ENCODE measurements at places on chromosomes 1 and 21.
A peak's percentile ranks its signal among the peaks of the same experiment; 100 is the strongest.

DNA sequence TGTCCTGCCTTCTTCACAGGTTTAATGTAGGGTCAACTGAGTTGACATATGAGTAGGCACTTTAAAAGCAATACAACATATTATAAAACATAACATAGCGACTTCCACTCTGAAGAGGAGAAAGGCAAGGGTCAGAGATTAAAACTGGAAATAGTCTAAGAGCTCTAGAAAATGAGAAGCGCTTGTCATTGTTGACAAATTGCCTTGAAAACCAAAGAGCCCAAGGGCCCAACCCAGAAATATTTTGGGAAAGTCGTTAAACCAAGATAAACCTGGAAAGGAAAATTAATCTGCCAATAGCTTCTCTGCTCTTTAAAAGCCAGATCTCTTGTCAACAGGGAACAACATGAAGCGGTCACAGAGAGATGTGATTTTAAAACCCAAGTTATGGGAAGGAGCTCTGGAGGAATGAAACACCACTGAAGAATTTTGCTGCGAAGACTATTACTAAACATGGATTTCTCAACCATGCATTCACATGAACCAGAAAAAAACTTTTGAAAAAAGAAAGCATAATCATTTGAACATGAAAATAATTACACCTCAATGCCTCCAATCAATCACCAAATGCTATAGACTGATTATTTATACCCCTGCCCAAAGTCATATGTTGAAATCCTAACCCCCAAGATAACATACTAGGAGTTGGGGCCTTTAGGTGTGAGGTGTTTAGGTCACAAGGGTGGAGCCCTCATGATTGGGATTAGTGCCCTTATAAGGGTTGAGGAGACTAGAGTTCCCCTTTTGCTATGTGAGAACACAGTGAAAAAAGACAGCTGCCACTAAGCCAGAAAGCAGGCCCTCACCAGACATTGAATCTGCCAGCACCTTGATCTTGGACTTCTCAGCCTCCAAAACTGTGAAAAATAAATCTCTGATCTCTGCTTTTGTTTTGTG lies 33.0 kb upstream of the MTF1 start:
- H3K4me1 ChIP-seq, result no peaks in the 10 kb centered on the region
- DNase-seq, result no peak
- no peak overlapping the region for H3K4me3 ChIP-seq
- no peaks in the 10 kb centered on the region for H3K27me3 ChIP-seq
- peaks cover 23% of the 10 kb centered on the region for H3K36me3 ChIP-seq
- H3K27ac ChIP-seq, result no peak overlapping the region

DNA sequence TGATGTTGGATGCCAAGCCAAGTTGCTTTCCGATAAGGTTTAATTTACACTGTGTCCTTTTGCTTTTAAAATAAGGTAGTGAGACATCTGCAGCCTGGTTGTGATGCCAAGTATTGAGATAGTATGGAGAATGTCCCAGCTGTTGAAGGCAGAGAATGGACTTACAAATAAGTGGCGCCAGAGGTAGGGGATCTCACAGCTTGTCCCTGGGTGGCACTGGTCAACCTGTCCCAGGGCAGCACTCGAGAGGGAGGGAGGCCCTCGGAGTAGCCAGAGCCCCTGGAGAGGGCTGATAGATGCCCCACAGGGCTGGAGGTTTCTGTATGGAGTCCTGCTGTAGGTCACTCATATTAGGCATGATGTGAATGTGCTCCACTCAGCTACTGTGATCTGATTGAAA lies 98.5 kb downstream of the GALNT2 start:
- DNase-seq, result no peak
- H3K27ac ChIP-seq, result no peak overlapping the region
- H3K4me3 ChIP-seq, result no peak overlapping the region

- no peak overlapping the region for H3K27ac ChIP-seq
- no peak for DNase-seq
- H3K4me3 ChIP-seq, result peak overlapping the region; percentile 34
- H3K27me3 ChIP-seq, result no peaks in the 10 kb centered on the region
- H3K4me1 ChIP-seq, result peaks cover 44% of the 10 kb centered on the region
Measured at GRCh38 chr1:15522551-15522950, 1.5 kb downstream of the CASP9 start.

GRCh38 chr1:243471754-243472745 lies 216.2 kb downstream of the SDCCAG8 start:
- H3K27ac ChIP-seq, result no peak overlapping the region
- no peak for DNase-seq
- no peaks in the 10 kb centered on the region for H3K27me3 ChIP-seq
- no peaks in the 10 kb centered on the region for H3K36me3 ChIP-seq
- H3K4me1 ChIP-seq, result peaks cover 6% of the 10 kb centered on the region

- H3K36me3 ChIP-seq, result no peaks in the 10 kb centered on the region
- peaks cover 14% of the 10 kb centered on the region for H3K27me3 ChIP-seq
- no peak overlapping the region for H3K27ac ChIP-seq
- DNase-seq, result no peak
- no peaks in the 10 kb centered on the region for H3K4me1 ChIP-seq
Measured at GRCh38 chr1:54928327-54928726, 41.3 kb upstream of the DHCR24 start.

DNA sequence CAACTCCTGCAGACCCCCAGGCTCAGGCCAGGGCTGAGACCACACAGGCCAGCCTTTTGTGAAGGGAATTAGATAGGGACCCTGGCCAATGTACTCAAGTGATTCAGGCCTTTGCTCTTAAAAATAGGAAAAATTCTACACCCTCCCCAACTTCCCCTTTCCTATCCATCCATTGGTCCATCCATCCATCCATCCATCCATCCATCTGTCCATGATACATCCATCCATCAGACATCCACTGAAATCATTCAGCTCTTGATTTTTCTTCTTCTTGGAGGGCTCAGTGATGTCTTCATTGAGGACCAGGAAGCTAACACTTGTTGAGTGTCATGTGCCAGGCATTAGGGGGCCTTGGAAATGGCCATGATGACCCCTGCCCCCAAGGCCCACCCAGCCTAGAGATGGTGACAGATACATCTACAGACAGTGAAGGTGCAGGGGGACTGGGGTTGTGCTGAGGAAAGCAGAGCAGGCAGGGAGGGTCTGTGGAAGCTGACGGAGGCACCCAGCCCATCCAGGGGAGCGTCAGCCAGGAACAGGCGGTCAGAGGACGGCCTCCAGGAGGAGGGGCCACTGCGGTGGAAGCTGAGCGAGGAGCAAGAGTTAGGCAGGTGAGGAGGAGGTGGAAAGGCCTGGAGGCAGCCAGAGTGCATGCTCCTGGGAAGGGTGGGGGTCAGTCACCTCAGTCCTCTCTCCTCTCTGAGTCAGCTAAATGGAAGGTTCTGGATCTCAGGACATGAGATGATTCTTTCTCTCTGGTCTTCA lies 81.9 kb downstream of the EPHB2 start:
- no peak overlapping the region for H3K4me3 ChIP-seq
- H3K36me3 ChIP-seq, result no peaks in the 10 kb centered on the region
- no peaks in the 10 kb centered on the region for H3K27me3 ChIP-seq
- no peak for DNase-seq

- H3K4me3 ChIP-seq, result no peak overlapping the region
- peaks cover 29% of the 10 kb centered on the region for H3K4me1 ChIP-seq
- H3K36me3 ChIP-seq, result no peaks in the 10 kb centered on the region
- H3K27me3 ChIP-seq, result peaks cover 6% of the 10 kb centered on the region
- no peak overlapping the region for H3K27ac ChIP-seq
- DNase-seq, result no peak
Measured at GRCh38 chr21:38350684-38351083, 93.9 kb downstream of the KCNJ15 start.

- no peak overlapping the region for H3K4me3 ChIP-seq
- H3K27me3 ChIP-seq, result no peaks in the 10 kb centered on the region
- DNase-seq, result no peak
Measured at GRCh38 chr1:67213948-67214347, 47.7 kb downstream of the IL23R start.

GRCh38 chr1:230464671-230465070 lies 38.5 kb upstream of the PGBD5 start:
- H3K27me3 ChIP-seq, result peaks cover 13% of the 10 kb centered on the region
- H3K27ac ChIP-seq, result no peak overlapping the region
- H3K4me3 ChIP-seq, result no peak overlapping the region
- no peaks in the 10 kb centered on the region for H3K4me1 ChIP-seq

- H3K27me3 ChIP-seq, result no peaks in the 10 kb centered on the region
- no peak for DNase-seq
- no peak overlapping the region for H3K27ac ChIP-seq
- H3K36me3 ChIP-seq, result no peaks in the 10 kb centered on the region
Measured at GRCh38 chr1:6281511-6282402, 20.9 kb upstream of the GPR153 start.

- no peaks in the 10 kb centered on the region for H3K27me3 ChIP-seq
- H3K36me3 ChIP-seq, result peaks cover 64% of the 10 kb centered on the region
- DNase-seq, result no peak
- no peak overlapping the region for H3K27ac ChIP-seq
- peaks cover 6% of the 10 kb centered on the region for H3K4me1 ChIP-seq
Measured at GRCh38 chr1:109579491-109579890, 31.1 kb downstream of the GNAI3 start.

DNA sequence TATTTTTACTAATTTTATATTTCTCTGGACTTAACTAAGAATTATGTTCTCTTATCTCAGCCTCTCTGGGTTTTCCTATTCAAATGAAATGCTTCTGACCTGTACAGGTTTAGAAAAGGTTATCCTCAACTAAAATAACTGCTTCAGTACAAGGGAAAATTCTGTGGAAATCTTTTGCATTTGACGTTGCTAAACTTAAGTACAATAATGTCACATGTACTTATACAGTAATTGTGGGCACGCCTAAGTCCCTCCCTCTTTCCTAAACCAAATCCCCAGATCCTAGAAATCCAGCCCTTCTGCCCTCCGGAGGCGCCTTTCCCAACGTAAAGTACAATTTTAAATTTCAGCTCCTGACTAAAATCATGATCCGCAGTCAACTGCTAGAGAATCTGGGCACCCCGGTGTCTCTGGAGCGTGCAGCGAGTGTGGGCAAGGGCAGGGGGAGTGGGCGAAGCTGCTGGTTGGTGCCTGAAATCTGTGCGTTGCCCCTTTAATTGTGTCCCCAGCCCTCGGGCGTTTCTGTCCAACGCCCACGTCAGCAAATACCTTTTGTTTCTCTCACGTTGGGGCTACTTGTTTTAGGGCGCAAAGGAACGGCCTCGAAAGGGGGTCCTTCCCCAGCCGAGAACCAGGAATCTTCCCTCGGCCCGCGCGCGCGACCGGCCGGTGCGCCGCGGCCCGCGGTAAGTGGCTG lies at the start of gene ZBTB8A:
Gene ZBTB8A, plus strand, starts transcription at position 541 of the 697 bp plus-strand sequence. CDS start 53,505 bp downstream, outside the sequence.
- DNase-seq, result no peak
- peaks cover 65% of the 10 kb centered on the region for H3K27me3 ChIP-seq
- peaks cover 8% of the 10 kb centered on the region for H3K4me1 ChIP-seq
- H3K27ac ChIP-seq, result no peak within 1 kb of the TSS
- no peaks in the 10 kb centered on the region for H3K36me3 ChIP-seq

DNA sequence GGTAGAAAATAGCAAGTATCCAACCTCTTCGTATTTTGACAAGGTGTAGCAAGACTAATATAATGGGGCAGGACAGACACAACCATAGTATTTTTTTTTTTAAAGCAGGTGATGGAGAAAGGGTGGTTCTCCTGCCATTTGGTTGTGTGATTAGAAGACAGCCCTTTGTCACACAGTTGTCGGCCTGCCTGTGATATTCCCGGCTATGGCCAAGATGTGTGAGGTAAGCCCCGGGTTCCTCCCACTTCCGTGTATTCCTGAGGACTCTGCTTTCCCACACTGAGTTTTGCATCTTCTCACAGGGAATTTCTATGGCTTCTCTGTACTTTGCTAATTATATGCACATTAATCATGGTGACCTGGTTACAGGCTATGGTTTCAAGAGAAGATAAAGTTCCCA lies 35.9 kb downstream of the ZNF496 start:
- no peak overlapping the region for H3K4me3 ChIP-seq
- H3K36me3 ChIP-seq, result no peaks in the 10 kb centered on the region
- peaks cover 4% of the 10 kb centered on the region for H3K4me1 ChIP-seq
- DNase-seq, result no peak

DNA sequence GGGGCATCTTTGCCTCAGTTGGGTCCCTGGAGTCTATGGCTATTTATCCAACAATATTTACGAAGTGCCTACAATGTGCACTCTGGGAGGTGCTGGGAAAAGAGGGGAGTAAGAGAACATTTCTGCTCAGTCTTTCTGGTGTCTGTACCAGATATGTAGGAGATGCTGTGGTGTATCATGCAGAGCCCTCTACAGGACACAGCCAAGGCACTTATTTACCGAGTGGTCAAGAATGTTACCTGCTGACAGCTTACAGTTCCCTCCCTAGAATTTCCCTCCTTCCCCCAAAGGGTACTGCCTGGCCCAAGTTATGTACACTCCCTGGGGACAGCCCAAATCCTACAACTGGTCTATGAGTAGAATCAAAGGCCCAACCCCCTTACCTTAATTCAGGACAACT lies 177.7 kb downstream of the C1orf94 start:
- H3K27ac ChIP-seq, result no peak overlapping the region
- H3K27me3 ChIP-seq, result peaks cover 3% of the 10 kb centered on the region
- no peak for DNase-seq
- no peaks in the 10 kb centered on the region for H3K36me3 ChIP-seq
- H3K4me3 ChIP-seq, result no peak overlapping the region
- no peaks in the 10 kb centered on the region for H3K4me1 ChIP-seq

GRCh38 chr1:192986110-192986747 lies 72.9 kb downstream of the UCHL5 start:
- DNase-seq, result no peak
- H3K4me1 ChIP-seq, result peaks cover 35% of the 10 kb centered on the region
- H3K4me3 ChIP-seq, result no peak overlapping the region
- peaks cover 5% of the 10 kb centered on the region for H3K36me3 ChIP-seq

GRCh38 chr1:174044418-174045222 lies 22.5 kb upstream of the RC3H1 start:
- H3K27me3 ChIP-seq, result peaks cover 2% of the 10 kb centered on the region
- H3K4me3 ChIP-seq, result no peak overlapping the region
- H3K4me1 ChIP-seq, result no peaks in the 10 kb centered on the region
- no peak for DNase-seq

GRCh38 chr1:63638471-63638870 lies 45.3 kb downstream of the PGM1 start:
- peaks cover 87% of the 10 kb centered on the region for H3K36me3 ChIP-seq
- peaks cover 9% of the 10 kb centered on the region for H3K4me1 ChIP-seq
- no peak overlapping the region for H3K27ac ChIP-seq
- no peak for DNase-seq
- H3K27me3 ChIP-seq, result no peaks in the 10 kb centered on the region

GRCh38 chr1:62800281-62800680 lies 16.3 kb downstream of the ATG4C start:
- H3K4me1 ChIP-seq, result peaks cover 10% of the 10 kb centered on the region
- no peak for DNase-seq
- no peak overlapping the region for H3K4me3 ChIP-seq
- peaks cover 3% of the 10 kb centered on the region for H3K36me3 ChIP-seq

GRCh38 chr1:10630661-10631120 lies 155.9 kb downstream of the PEX14 start:
- H3K4me1 ChIP-seq, result no peaks in the 10 kb centered on the region
- H3K36me3 ChIP-seq, result no peaks in the 10 kb centered on the region
- H3K27ac ChIP-seq, result no peak overlapping the region
- H3K27me3 ChIP-seq, result no peaks in the 10 kb centered on the region
- DNase-seq, result no peak

DNA sequence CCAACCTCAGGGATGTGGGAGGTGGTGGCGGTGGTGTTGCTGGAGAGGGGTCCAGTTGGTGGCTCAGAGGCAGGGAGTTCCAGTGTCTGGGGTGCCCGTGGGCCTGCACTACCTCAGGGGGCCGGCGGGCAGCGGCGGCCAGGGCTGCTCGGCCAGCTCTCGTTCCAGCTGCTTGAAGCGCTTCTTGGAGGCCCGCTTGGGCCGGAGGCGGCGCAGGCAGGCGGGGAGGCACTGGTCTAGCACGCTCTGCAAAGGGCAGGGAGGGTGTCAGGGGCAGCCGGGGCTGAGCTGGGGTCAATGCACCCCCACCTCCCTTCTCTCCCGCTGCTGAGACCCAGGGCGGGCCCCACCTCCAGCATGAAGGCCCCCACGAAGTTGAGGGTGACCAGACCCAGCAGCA lies 5.7 kb upstream of the MFAP2 start:
- H3K36me3 ChIP-seq, result peaks cover 3% of the 10 kb centered on the region
- H3K4me3 ChIP-seq, result no peak overlapping the region
- no peaks in the 10 kb centered on the region for H3K4me1 ChIP-seq
- no peak for DNase-seq
- H3K27ac ChIP-seq, result no peak overlapping the region
